ENCODE measurements at places on chromosomes 16 and 17.

GRCh38 chr16:56554441-56554840, 10.4 kb upstream of the MT4 start:
- DNase-seq = no peak

- no peak for DNase-seq
Observed at GRCh38 chr17:63976702-63977101, 4.0 kb upstream of the SCN4A start.

DNA sequence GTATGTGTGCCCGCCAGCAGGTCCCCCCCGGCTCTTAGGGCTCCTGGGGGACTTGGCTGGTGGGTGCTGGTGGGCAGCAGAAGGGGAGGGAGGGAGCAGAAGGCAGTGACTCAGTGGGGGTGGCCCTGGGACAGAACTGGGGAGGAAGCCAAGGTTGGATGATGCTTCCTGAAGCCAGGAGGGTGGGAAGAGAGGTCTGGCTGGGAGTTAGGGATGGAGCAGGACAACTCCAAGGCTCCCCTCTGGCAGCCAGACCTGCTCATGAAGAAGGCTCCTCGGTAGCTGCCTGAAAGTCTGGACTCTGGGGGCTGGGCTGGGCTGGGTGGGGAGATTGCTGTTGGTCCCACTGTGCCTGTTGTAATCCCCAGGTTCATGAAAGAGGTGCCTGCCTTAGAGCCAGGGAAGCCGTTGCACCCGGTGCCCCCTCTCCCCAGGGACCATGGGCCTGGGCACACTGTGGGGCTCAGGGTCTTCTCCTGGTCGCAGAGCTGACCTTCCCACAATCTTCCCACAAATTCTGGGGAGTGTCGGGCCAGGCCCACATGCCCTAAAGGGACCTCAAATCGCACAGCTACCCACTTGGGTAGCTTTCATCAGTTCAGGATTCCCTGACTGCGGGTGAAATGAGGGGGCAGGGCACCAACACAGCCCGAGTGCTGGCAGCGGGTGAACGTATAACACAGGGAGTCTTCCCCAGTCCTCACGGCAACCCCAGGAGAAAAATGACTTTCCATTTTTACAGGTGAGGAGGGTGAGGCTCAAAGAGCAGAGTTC, 1.1 kb upstream of the PLEKHG4 start:
- DNase-seq = no peak

DNA sequence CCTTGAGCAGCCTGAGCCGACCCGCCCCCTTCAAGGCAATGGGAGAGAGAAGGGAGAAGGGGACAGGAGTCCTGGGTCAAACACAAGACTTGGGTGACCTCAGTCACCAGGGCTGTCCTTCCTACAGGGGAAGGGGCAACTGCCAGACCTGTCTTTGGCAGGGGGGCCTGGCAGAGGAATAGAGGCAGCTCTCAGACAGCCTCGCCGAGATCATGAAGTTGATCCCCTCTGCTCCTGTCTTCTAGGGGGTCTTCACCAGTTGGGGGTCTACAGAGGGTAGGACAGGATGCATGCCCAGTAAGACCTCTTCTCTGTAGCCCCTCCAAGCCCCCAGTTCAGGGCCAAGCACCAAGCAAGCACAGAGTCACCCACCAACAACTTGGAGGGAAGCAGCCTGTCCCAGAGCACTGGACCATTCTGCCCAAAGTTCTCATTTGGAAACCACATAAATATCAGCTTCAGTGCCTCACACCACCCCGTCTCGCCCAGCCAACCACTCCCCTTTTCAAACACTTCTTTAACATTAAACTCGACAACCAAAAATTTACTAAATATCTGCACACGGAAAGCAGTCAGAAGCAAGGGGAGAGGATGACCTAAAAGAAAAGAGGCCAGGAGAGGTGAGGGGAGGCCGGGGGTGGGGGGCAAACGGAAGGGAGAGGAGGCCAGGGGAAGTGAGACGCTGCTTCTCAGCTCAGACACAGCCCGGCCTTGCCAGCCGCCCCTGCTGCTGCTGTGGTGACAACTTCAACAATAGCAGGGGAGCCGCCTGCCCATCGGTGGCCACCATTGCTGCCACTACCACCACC, 7.7 kb downstream of the DOK4 start:
- DNase-seq = no peak

DNA sequence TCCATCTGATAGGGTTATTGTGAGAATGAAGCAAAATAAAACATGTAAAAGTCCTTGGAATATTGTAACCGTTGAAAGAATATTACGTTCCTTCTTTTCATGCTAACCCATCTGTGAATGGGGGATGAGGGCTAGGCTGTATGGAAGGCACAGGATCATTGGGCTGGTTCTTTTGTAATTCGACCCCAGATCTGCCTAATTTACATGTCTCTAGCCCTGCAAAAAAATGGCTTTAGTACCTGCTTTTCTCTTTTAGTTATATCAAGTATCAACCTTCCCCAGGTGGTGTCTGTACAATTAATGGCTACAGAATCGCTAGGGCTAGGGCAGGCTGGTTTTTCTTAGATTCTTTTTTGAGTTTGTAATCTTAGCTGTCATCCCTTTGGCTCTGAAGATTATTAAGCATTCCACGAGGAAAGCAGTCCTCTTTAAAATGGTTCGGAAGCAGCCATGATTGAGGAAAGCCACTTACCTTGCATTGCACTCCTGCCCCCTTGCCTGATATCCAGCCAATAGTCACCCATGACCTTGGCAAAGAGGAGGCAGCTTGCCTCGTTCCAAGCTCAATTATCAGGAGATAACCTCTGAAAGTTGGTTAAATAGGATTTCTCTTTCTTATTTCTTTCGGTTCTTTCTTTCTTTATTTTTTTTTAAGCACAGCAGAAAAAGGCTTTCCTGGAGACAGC, 153.9 kb upstream of the ZKSCAN2 start:
- DNase-seq = no peak

GRCh38 chr17:45874151-45874550, 20.2 kb upstream of the MAPT start:
- no peak for DNase-seq

GRCh38 chr17:41518789-41519449, at the start of gene KRT15:
Gene KRT15, minus strand, starts transcription at chr17:41518890. Its CDS starts 63 bp downstream, at chr17:41518827.
- no peak for DNase-seq

GRCh38 chr17:59311051-59311468, 20.4 kb upstream of the YPEL2 start:
- DNase-seq = peak; percentile 87

- DNase-seq = no peak
Observed at GRCh38 chr16:10876799-10877341, at the start of gene CIITA. Gene CIITA, plus strand, starts transcription at chr16:10877202. Its CDS starts 129 bp downstream, at chr16:10877331.

GRCh38 chr16:63703612-63704011, 1418.3 kb downstream of the CDH11 start:
- DNase-seq = peak; percentile 70

GRCh38 chr17:81572563-81573168, 20.5 kb upstream of the FAAP100 start:
- DNase-seq = no peak

GRCh38 chr17:35713069-35713728, 18.2 kb upstream of the RASL10B start:
- peak; percentile 11 for DNase-seq

- DNase-seq = no peak
Observed at GRCh38 chr16:7452090-7452489, 119.4 kb downstream of the RBFOX1 start.

- no peak for DNase-seq
Observed at GRCh38 chr17:14672830-14673229, 371.9 kb downstream of the HS3ST3B1 start.

DNA sequence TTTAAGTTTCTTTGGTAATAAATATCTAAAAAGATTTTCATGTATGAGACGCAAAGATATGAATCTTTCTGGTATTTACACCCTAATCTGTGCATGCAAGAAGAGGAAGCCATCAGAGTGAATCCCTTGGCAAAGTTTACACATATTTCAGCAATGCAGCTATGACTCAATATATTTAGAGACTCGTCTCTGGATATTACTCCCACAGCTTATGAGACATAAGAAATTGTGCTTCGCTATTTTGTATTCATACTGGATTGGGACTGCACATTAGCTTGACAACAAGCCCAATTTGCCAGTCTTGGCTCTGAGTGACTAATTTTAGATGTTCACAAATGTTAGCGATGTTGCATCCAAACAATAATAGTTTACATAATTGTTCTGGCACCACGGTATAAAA, 532.0 kb downstream of the CDH11 start:
- no peak for DNase-seq

DNA sequence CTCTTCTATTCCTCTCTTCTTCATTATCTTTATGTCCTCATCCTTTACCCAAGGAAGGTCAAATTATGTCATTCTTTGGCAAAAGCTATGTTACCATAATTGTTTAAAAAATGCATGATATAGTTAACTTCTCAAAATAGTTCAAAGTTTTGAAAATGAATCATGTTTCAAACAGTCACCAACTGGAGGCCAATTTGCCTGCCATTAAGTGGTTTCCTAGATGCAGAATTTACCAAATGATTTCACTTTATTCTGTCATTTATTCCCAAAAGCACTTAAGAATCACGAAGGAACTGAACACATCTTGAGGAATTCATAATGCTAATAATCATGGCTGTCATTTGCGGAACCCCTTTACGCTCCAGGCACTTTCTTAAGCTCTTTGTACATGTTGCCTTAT, 190.9 kb upstream of the CDH11 start:
- no peak for DNase-seq

GRCh38 chr17:55067697-55068439, 99.3 kb downstream of the STXBP4 start:
- DNase-seq = no peak

GRCh38 chr16:12794486-12795387, 8.9 kb downstream of the CPPED1 start:
- no peak for DNase-seq

DNA sequence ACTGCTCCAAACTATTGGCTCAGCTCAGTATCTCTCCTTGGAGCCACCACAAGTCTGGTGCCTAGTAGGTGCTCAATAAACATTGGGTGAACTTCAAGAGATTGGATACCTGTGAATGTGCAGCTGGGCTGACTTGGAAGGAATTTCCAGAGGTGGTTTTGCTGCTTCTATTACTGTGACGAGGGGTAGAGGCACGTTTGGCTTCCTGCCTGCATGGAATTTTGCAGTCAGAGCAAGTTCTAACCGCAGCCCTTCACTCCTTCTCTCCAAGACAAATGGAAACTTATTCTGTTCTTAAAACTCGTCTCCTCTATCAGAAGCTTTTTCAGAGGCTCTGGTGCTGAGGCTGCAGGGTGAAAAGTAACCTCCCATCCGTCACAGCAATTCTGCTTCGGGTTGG, 342.5 kb downstream of the CPPED1 start:
- no peak for DNase-seq

DNA sequence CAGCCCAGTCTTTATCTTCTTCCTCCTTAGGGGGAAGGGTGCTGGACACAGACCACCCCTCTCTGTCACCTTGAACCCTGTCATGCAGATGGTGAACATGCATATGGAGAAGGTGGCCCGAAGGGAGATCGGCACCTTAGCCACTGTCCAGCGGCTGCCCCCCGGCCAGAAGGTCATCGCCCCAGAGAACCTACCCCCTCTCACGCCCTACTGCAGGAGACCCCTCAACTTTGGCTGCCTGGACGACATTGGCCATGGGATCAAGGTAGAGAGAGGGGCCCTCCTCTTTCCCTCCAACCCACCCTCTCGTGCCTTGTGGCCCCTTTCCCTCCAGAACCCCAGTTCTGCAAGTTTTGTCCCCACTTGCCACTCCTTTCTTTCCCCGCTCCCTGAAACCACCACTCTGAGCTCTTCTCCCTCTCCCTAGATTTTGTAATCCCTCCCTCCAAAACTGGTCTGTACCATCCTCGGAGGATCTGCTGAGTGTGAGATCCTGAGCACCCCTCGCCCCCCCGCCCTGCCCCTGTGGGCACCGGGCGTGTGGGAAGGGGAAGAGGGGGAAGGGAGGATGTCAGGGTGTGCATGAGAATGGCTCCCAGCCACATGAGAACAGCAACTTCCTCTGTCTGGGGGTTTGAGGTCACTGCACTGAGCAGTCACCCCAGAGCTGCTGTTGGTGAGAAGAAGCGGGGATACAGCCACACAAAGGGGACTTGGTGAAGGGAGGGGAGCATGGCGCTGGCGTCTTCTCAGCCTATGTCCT, 7.3 kb downstream of the ABI3 start:
- no peak for DNase-seq

DNA sequence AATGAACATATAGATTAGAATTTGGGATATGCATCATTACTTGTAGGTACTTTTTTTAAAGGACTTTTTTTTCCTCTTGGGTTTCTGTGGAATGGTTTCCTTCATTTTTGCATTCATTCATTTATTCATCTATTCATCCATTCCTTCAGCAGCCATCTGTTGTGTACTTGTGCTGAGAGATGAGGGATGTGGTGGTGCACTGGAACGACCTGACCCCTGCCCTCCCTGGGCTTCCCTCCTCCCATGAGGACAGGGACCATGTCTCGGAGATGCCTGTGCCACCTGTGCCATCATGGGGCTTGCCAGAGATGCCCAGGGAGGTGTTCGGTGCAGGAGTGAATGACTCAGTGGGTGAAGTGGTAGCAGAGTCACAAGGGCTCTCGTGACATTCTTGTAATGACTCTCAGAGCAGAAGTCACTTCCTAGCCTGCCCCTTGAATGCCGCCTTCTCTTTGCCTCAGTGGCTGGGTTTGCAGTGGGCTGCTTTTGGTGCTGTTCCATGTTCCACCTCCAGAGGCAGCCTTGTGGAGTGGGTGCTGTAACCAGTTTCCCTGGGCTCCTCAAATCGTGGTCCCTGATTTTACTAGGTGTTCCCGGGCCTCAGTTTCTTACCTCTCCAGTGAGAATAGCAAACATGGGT, 43.9 kb downstream of the CLEC16A start:
- DNase-seq = no peak

- DNase-seq = peak; percentile 93
Observed at GRCh38 chr17:69468207-69468606, 53.7 kb downstream of the MAP2K6 start.

- no peak for DNase-seq
Observed at GRCh38 chr16:5075637-5076036, 4.0 kb downstream of the ALG1 start.

DNA sequence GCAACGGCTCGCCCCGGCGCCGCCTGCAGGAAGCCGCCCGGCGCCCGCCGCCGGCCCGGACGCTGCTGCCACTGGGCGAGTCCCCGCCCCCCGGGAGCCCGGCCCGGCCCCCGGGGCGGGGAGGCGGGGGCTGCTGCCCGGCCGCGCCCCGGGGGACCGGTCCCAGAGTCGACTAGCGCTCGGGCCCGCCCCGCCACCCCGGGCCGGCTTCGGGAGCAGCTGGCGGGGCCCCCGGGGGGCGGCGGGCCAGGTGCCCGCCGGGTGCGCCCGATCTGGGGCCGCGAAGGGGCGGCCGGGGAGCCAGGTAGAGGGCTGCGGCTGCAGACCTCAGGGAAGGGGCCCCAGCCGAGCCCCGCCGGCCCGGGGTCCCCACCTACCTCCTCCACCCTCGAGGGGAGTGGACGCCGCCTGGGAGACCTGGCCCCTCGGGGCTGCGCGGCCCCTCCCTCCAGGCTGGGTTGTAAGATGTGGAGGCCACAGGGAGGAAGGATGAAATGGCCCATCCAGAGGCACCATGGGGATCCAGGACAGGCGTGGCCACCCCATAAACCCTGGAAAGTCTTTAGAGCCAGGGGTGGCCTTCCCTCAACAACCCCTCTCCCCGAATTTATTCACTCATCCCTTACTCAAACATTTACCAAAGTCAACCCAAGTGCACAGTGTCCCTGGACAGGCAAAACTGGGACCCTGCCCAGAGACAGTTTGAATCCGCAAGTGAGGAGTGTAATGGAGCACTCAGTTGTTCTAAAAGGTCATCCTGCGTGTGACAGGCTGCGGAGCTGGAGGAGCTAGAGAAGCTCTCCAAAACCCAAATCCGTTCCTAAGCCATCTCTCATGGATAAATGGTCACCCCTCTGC, at the start of gene CDYL2:
TSS of gene CDYL2 (minus strand) at position 73 of the 858 bp plus-strand sequence. CDS start 425 bp downstream, outside the sequence.
- DNase-seq = no peak
